ENCODE measurements at places on chromosomes 12 and 14.

DNA sequence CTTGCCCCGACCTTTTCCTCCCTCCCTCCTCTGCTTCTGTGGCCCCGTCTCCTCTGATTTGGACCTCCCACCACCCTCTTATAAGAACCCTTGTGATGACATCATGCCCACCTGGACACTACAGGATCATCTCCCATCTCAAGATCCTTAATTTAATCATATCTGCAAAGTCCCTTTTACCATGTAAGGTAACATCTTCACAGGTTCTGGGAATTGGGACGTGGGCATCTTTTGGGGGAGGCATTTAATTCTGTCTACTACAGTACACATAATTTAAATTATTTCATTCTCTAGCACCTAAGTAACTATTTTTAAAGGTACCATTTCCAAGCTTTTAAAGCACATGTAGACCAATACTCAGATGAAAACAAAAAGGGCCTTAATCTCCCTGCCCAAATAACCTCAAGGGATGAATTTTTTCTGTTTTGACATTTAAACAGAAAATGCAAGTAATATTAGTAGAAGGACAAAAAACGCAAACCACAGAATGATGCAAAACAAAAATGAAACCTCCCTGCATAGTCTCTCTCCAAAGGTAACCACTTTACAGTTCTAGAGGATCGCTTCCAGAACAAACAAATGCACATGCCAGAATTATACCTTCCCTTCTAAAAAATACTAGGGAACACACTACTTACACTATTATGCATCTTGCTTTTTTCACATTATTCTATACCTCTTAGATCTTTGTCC lies 222.1 kb downstream of the AACS start:
- DNase-seq, result no peak

- no peak for DNase-seq
Measured at GRCh38 chr12:64236549-64236948, 14.5 kb upstream of the KICS2 start.

DNA sequence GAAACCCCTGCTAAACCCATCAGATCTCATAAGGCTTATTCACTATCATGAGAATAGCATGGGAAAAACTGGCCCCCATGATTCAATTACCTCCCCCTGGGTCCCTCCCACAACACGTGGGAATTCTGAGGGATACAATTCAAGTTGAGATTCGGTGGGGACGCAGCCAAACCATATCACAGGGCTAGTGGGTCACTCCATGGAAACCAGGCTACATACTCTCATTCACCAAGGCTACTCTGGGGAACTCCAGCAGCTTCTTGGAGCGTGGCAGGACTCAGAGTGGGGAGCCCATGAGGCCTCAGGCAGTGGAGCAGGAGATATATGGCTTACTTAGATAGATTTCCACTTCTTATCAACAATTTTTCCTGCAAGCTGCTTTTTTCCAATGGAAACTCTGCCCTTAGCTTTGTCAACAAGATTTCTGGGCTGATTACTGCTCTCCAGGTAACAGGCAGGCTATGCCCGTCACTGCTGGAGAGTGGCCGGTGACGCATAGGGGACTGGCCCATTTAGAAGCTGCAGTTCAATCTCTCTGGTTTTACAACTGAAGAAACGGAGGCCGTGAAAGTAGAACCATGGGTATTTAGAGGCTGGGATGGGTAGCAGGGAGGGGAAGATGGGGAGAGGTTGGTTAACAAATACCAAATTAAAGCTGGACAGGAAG lies 16.5 kb downstream of the VDR start:
- DNase-seq, result no peak

DNA sequence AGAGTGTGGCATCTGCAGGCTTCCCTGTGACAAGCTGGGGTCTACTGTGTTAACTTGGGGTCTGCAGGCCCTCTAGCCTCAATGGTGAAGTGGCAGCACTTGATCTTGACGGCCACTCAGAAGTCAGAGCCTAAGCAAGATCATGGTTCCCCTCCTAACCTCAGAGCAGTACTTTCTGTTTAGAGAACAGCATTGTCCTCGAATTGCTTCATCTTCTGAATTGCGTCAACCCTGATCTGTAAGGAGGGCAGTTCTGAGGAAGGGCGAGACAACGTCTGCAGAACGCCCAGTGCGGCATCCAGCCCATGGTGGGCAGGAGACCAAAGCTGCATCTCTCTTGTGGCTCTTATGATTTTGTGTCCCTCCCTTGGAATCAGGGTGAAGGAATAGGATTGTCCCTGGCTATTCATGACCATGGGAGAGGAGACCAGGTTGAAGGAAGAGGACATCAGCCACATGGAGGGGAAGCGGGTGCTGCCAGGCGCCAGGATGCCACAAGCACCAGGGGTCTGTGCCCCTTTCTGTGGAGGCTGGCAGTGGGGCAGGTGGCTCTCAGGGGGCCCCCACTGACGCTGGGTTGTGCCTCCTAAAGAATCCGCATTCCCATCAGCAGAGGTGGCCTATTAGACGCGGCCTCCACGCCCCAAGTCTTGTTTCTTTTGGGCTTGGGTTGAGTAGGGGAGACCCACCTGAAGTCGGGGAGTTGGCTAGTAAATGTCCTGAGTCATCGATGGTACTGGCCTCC lies 2.2 kb downstream of the SERPINA9 start:
- no peak for DNase-seq

DNA sequence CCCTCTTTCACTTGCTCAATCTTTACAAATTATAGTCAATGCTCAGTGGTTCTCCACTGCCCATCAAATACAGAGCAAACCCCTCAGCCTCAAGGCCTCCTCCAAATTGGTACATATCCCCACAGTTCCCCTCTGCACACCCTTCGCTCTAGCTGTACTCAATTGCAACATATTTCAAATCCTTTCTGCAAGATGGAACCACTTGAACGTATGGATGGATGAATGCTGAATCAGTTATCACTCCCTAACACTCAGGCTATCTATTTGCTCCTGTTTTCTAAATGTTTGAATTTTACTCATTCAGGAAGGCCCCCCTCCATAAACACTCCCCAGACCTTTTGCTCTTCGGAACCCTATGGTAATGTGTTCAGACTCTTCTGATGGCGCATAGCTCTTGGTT lies 24.5 kb downstream of the ATG14 start:
- DNase-seq, result no peak

DNA sequence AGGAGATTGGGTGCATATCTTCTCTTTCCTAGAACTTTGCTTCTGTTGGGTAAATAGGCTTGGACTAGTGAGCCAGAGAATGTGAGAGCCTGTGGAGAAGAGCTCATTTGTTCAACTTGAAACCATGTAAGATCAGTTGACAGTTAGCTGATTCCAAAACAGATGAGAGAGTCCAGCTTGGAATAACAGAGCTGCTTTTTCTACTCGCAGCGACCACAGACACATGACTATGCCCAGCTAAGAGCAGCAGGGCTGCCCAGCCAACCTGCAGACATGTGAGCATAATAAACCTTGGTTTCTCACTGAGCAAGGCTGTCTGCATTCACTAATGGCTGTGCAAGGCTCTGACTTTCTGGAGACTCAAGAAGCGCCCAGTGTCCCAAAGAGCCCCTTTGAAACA lies 209.2 kb downstream of the C12orf75 start:
- no peak for DNase-seq

DNA sequence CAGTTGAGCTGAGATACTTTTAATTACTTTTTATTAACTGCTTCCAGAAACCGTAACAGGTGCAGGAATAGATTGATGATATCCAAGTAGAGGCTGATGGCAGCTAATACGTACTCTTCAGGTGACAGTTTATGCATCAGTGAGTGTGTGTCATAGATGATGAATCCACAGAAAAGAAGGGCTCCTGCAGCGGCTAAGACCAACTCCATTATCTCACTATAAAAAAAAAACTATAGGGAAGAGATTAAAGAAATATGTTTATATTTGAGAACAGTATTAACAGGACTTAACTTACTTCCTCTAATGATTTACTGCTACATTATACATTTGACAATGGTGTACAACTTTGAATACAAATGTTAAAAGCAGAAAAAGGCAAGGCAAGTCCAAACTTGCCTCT lies 7.4 kb upstream of the LLPH start:
- DNase-seq, result no peak

DNA sequence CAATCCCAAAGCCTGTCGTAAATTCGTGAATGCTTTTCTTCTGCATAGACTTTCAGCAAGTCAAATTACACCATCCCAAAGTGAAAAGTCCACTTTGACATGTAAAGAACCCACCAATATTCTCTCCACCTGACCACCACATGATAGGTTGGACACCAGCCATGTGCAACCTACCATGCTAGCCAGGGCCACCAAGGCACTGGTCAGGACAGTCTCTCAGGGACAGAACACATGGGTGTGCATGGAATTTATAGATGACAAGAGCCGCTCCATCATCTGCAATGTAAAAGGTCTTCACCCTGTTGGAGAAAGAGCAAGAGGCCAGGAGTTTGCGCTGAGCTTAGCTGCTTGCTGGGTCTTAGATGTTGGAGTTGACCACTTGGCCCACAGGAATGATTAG lies 5.4 kb upstream of the KRT76 start:
- DNase-seq, result no peak

DNA sequence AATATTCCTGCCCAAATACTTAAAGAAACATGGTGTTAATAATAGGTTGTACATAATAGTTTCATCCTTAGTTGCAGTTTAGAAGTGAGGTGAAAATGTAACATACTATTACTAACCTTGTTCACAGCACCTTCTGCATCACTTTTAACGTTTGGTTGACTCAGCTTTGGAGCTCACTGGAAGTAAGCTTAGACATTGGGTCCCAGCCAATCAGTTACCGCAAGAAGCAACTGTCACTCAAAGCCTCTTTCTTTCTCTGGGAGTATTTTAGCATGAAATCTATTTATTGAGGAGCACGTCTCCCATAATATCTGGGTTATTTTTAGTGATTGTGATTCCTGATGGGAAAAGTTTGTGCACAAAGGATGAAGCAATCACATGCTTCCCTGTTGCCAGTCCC lies 472.6 kb downstream of the SNAPC1 start:
- no peak for DNase-seq

DNA sequence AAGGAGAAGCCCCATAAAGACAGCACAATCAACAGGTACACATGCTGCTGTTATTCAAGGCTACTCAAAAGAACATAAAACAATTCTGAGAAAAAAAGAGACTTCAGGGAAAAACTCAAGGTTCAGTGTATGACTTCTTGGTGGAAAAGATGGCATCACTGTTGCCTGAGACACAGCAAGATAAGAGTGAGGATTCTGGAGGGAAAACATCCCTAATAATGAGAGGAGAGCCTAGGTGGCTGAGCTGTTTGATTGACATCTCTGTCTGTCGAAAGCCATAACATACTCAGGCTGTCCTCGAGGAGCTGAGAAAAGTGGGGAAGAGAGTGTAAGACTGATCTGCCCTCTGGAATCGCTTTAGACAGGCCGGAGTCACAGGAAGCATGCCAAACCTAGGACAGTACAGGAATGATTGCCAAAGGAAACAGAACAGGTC lies 193.4 kb upstream of the AMIGO2 start:
- DNase-seq, result no peak

GRCh38 chr12:76250256-76250655 lies 98.0 kb downstream of the BBS10 start:
- DNase-seq, result no peak

DNA sequence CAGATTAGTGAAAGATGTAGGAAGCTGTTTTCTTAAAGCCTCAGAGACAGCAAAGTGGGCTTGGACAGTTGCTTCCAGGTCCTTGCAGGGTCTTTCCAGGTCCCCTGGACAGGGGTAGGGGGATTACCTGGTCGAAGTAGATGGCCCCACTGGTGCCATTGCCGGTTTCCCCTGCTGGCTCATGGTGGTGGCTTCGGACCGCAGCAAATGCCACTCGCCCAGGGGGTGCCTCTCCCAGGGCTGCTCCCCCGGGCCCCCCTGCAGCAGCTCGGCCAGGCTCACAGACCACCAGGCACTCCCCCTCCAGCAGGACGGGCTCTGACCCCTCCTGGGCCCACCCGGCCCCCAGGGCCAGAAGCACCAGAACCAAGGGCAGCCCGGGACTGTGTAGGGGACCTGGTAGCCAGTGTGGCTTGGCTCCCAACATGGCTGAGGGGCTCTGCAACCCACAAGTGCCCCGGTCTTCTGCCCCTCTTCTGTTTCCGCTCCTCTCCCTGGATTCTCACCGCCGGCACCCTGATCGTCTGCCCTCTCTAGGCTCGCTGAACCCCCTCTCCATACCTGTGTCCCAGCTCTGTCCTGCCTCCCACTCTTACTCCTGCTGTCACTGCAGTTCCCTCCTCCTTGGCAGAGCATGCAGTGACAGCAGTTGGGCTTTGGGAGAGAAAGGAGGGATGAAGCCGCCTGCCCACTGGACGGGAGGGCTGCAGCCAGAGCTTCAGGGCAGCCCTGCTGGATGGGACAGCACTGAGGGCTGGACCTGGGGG lies 657 bp downstream of the CBLN3 start:
- no peak for DNase-seq

DNA sequence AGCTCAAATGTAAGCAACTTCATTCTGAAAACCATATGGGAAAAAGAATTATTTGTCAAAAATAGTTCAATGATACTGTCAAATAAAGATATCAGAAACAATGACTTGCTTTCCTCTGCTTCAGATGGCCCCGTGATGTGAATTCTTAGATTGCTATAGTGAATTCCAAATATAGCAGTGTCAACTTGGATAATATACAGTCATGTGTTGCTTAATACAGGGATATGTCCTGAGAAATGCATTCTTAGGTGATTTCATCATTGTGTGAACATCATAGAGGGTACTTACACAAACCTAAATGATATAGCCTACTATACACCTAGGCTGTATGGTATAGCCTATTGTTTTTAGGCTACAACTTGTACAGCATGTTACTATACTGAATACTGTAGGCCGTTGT lies 108.7 kb upstream of the MIS18BP1 start:
- DNase-seq, result no peak

DNA sequence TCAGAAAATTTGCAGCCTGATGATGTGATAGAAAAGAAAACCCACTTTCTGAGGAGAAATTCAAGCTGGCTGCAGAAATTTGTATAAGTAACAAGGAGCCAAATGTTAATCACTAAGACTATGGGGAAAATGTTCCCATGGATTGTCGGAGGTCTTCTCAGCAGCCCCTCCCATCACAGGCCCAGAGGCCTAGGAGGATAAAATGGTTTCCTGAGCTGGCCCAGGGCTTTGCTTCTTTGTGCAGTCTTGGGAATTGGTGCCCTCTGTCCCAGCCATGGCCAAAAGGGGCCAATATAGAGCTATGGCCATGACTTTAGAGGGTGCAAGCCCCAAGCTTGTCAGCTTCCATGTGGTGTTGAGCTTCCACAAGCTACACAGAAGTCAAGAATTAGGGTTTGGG lies 335.9 kb downstream of the ATP23 start:
- DNase-seq, result no peak

- DNase-seq, result peak; percentile 30
Measured at GRCh38 chr12:53046655-53047220, 3.1 kb upstream of the TNS2 start.

GRCh38 chr14:74765721-74766120 lies 2.6 kb downstream of the YLPM1 start:
- DNase-seq, result no peak

- DNase-seq, result no peak
Measured at GRCh38 chr12:24730489-24730896, 218.4 kb downstream of the BCAT1 start.

DNA sequence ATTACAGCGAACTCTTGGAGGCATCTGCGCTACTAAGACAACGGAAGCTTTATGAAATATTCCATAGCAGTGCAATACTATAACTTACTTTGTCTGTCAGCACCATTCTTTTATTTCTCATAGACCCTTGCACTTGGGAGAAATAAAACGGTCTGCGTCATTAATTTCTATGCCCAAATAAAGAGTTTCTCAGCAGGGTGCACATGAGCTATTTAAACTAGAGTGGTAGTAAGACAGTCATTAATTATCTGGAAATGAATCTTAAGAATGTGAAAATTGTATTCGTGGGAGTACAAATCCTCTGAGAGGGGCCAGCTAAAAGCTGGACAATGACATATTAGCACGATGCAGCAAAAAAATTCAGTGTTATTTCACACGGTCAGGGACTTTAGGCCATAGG lies 903.4 kb upstream of the FOXG1 start:
- no peak for DNase-seq

Measured in stimulated activated CD8-positive, alpha-beta memory T cell treated with anti-CD3 and anti-CD28 coated beads, Interleukin-4, amount 100 ng/mL, for 24 hours (primary cell).